ENCODE measurements at places on chromosomes 5 and 9. TPM values are rescaled to one million over a fixed set of nuclear protein-coding genes. Genes with fewer than 3 reads are reported as not detected.

Gene EGFLAM
- total RNA-seq = 1.1 TPM

Gene GABRP
- 1.5 TPM for total RNA-seq

Gene PCDHGA2
- 0.79 TPM for total RNA-seq

Gene TEK
- 79.5 TPM for total RNA-seq

Gene KLF4
- 2.6 TPM for total RNA-seq
